Liver (tissue), 10 donors: ENCODE measurements at places on chromosomes 5 and 9. TPM values are rescaled to one million over a fixed set of nuclear protein-coding genes. Genes with fewer than 3 reads are reported as not detected.

- DNase-seq, result no peak
Measured at GRCh38 chr5:154097031-154097430, 58.3 kb downstream of the MFAP3 start.

GRCh38 chr5:39452846-39453245, 28.1 kb upstream of the DAB2 start:
- DNase-seq, result no peak

DNA sequence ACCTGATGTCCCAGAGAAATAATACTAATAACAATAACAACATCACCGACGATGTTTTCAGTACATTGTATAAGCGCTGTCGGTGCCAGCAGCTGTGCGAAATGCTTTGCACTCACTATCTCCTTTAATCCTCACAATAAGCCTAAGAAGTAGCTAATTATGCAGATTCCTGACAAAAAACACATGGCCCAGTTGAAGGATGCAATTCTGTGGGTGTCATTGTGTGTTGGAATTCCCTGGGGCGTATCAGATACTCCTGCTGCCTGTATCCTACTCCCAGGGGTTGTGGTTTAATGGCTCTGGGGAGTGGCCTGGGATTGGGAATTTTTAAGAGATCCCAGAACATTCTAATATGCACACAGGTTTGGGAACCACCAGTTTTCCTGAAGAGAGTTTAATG, 154.0 kb downstream of the RGS3 start:
- DNase-seq, result no peak

DNA sequence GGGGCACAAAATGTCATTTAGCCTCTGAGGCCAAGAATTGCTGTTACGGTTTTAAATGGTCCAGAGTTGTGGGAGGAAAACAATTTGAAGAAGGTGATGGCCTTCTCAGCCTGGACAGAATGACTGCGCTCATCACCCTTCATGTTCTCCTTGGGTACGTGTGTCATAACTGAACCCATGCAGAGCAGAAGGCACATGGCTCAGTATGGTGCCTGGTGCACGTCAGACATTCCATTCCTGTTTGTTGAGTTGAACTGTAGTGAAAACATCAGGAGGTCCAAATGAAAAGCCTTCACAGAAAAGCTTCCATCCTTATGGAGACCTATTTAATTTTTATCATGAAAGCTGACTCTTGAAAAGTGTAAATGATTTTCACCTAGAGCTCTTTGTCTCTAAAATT, 133.2 kb downstream of the CFAP90 start:
- no peak for DNase-seq

Gene PCDHGB2
- 1.0 TPM for total RNA-seq
